Stimulated activated naive CD8-positive, alpha-beta T cell treated with anti-CD3 and anti-CD28 coated beads, Interleukin-15, amount 100 ng/mL, for 72 hours (primary cell): ENCODE measurements at places on chromosomes 7 and 10.

DNA sequence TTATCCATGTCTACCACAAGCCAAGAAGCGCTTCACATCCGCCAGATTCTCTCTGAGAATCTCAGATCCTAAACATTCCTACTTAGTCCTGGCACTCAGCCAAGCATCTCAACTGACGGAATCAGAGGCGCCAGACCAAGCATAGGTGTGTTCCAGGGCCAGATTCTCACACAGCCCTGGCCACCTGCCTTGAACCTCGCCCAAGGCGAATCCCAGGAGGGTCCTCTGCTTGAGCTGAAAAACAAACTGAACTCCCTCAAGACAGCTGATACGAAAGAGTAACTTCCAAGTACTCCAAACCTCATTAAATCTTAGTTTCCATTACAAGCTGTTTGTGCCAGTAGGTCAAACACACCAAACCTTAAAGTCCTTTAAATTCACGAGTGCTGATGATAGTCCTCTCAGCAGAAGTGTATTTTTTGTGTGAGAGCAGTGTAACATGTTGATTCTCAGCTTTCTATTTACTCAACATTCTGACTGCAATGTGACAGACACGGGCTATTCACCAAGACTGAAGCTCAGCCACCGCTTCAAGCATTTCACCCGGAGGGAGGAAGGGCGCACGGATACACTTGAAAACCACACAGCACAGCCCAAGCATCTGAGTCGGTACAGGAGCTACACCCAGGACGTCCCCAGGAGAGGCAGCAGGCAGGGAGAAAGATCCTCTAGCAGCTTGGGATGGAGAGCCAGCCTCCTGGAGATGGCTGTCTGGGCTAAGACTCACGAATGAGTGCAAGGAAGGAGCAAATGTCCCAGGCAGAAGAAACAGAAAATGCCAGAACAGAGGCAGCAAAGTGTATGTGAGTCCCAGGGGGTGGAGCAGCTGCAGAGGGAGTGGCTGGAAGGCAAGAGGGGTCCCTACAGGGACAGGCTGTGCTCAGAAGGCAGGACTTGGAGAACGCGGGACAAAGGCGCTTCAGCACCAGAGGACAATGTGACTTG is 6.0 kb downstream of the PARD3 start:
- no peak for DNase-seq

DNA sequence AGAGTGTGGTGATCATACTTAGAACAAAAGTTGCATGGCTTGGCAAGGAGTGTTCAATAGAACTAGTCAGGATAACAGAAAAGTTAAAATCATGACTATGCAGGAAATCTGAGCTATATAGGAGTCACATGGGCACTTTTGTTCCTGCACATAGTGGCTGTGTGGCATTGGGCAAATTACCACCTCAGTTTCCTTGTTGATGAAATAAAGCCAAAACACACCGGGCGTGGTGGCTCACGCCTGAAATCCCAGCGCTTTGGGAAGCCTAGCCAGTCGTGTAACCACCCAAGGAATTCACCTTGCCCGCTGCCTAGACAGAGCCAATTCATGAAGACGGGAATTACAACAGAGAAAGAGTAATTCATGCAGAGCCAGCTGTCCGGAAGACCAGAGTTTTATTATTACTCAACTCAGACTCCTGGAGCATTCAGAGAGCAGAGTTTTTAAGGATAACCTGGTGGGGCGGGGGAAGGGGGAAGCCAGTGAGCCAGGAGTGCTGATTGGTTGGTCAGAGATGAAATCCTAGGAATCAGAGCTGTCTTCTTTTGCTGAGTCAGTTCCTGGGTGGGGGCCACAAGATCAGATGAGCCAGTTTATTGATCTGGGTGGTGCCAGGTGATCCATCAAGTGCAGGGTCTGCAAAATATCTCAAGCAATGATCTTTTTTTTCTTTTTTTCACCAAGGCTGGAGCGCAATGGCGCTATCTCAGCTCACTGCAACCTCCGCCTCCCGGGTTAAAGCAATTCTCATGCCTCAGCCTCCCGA is 6.4 kb upstream of the MKRN1 start:
- DNase-seq: no peak

- DNase-seq: no peak
Observed at GRCh38 chr10:20892796-20893195, 4.3 kb downstream of the NEBL start.

- no peak for DNase-seq
Observed at GRCh38 chr10:10605551-10606081, 412.1 kb upstream of the CELF2 start.

GRCh38 chr7:13420726-13421125 is 568.7 kb downstream of the ETV1 start:
- no peak for DNase-seq

GRCh38 chr7:2312267-2312929 is 1.8 kb downstream of the SNX8 start:
- DNase-seq: no peak

GRCh38 chr10:44280226-44281014 is 104.5 kb downstream of the CXCL12 start:
- DNase-seq: no peak

DNA sequence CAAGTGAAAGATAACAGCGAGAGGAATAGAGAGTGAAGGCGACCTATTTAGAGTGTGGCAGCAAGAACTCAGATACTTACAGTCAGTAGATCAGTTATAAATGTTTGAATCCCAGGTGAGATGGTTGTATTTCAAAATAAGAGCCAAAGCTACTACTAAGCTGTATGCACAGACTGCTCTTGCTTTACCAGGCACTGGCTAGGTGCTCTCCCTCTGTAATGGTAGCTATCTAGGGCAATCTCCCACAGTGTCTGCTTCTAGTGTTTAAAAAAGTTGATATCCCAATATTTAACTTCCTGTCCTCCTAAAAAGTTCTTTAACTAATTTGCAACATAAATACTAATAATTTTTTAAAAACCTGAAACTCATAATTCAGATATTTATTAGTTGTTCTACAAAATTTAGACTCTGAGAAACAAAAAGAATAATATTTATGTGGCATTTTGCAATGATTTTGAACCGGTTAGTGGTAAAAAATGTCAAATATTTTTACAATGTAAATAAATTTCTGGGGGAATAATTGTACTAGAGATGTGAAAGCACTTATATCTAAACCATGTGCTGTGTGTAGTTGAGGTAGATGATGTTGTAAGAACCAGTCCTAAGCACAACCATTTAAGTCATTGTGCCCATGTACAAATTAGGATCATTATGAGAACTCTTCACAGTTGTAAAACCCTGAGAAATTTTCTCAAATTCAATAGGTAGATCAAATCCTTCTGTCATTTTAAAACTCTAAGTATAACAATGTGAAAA is 349.3 kb upstream of the SEMA3D start:
- DNase-seq: no peak

DNA sequence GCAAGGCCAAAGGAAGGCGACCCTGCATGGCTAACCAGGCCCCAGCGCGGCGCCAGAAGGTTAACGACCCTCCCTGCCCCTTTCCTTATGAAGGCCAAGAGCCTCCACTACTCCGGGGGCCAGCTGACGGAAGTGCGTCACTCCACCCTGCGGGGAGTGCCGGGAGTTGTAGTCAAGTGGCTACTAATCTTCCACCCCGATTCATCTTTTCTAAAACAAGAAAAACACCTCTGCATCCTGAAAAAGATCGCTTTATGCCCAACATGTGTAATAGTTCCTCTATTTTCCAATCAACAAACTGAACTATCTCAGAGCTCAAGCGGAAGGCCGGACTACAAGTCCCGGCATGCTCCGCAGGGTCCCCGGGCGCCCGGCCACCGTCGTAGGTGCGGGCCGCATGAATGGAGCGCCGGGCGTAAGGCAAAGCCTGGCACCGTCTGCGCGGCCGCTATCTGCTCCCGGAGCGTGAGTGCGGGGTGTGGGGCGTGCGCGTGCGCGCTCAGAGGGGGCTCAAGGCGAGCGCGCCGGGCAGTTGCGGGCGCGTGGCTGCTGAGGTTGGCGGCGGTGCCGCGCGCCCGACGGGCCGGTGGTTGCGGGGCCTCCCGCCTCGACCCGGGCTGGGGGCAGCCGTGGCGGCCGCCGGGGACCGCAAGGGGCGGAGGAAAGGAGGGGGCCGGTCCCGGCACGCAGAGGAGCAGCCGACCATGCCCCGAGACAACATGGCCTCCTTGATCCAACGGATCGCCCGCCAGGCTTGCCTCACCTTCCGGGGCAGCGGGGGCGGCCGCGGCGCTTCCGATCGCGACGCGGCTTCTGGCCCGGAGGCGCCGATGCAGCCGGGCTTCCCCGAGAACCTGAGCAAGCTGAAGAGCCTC is at the start of gene ADO:
Gene ADO, plus strand, starts transcription at position 365 of the 875 bp plus-strand sequence. Its CDS starts 340 bp downstream, at position 705.
- DNase-seq: peak; percentile 86

DNA sequence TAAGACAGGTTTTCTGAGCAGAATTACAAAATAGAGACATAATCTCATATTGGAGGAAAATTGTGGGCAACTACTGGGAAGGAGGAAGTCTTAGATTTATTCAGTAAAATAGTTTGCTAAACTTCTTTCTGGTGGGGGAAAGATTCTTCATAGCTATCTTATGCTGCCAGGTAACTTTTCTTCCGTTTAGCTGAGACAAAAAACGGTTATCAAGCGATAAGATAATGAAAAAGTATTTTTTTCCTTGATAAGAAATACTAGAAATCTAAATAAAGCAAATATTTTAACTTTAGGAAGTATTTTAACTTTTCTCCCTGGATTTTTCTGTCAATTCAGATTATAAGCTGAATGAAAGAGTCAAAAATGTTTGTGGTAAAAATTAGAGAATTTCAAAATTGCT is 52.3 kb downstream of the JMJD1C start:
- no peak for DNase-seq
